ENCODE measurements at places on chromosomes 13 and 19. TPM values are rescaled to one million over a fixed set of nuclear protein-coding genes. Genes with fewer than 3 reads are reported as not detected.

GRCh38 chr13:89968470-89968869 is 1379.0 kb upstream of the MIR17HG start:
- DNase-seq, result no peak

KLK15 gene
- not detected for total RNA-seq

DNA sequence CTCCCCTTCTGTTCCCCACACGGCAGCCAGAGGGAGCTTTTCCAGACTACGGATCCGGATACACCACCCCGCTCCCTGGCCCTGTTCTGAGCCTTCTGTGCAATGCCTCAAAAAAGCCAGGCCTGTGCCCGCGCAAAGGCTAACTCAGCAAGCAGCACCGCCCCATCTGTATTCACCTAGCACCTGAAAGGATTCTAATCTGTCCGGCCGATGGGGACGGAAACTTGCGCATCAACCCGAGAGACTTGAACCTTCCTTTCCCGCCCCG is 589 bp downstream of the ZBTB45 start:
- peak; percentile 78 for DNase-seq

DNA sequence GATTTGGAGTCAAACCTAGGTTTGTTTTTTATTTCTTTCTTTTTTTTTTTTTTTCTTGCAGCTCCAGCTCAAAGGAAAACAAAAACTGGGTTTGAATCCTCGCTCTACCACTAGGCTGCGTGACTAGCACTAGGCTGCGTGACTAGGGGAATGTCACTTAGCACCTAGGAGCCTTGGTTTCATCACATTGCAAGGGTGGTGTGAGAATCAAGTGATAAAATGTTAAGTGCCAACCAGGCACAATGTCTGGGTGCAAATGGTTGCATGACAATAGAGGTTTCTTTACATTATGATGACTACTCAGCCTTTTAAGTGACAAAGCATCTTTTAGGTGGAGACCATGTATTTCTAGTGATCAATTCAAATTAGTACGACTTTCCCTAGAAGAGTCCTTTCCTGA is 27.9 kb downstream of the RCBTB2 start:
- no peak for DNase-seq

SLC17A7 gene
- total RNA-seq, result not detected

IGFL2 gene
- total RNA-seq, result not detected

- no peak for DNase-seq
Observed at GRCh38 chr19:18090545-18091216, 3.9 kb upstream of the IL12RB1 start.
